Thymus (tissue), 14 donors: ENCODE measurements at places on chromosomes 6 and 20.

GRCh38 chr6:139872665-139873064 is 498.2 kb upstream of the CITED2 start:
- DNase-seq = no peak

DNA sequence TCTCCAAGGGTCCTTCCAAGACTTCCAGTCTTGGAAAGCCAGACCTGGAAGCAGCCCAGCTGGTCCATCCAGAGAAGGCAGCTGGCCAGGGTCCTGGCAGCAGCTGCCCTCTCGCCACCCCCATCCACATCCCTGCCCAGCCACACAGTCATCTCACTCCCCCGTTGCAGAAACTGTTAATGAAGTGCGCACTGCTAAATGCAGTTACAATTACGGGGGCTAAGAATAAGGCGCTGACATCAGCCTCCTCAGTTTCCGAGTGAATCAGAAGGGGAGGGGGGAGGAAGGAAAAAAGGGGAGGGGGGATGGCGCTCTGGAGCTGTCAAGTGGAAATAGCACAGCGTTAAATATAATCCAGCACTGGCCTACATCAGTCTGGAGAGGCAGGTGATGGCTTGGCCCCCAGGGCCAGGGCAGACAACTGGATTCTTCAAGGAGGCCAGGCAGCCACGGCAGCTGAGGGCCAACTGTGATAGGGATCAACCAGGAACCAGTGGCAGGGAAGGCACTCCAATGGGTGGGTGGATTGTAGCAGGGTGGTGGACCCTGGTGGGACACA is 6.9 kb downstream of the RIMS4 start:
- no peak for DNase-seq

- no peak for DNase-seq
These were observed 38.2 kb upstream of the NKX2-4 start for GRCh38 chr20:21435576-21435975.

- no peak for DNase-seq
These were observed 18.6 kb downstream of the KCNK17 start for GRCh38 chr6:39295611-39296011.

DNA sequence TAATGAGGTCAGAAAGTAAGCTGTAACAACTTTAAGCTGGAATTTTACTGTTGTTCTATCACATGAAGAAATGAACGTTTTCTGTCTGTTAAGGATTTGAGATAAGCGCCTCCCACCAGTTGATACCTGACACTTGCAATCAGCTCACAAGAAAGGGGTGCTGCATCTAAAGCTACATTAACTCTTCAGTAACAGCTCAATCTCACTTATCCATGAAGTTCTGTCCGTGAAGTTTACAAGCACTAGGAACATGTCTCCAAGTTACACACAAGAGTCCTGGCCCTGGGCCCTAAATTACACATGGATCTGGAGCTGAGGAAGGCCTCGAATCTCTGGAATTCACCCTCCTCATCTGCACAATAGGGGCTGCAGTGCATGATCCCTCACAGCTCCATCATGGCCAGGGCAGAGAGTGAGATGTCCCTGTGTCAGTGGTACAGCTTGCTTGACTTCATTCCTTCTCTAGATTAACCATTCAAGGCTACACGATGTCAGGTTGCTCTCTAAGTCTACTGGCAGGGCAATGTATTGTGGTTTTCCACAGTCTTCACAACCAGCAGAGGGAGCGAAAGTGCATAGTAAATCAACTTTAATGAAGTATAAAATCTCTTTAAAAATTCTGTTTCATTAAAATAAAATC is 182.4 kb upstream of the MCHR2 start:
- DNase-seq = no peak

GRCh38 chr6:166465671-166466087 is 82.9 kb upstream of the MPC1 start:
- no peak for DNase-seq

- no peak for DNase-seq
These were observed 104.4 kb upstream of the FOXP4 start for GRCh38 chr6:41441598-41442351.

- no peak for DNase-seq
These were observed 235.3 kb upstream of the ZFP64 start for GRCh38 chr20:52426856-52427255.

GRCh38 chr20:6067763-6068318 is 14.0 kb upstream of the LRRN4 start:
- DNase-seq = no peak

DNA sequence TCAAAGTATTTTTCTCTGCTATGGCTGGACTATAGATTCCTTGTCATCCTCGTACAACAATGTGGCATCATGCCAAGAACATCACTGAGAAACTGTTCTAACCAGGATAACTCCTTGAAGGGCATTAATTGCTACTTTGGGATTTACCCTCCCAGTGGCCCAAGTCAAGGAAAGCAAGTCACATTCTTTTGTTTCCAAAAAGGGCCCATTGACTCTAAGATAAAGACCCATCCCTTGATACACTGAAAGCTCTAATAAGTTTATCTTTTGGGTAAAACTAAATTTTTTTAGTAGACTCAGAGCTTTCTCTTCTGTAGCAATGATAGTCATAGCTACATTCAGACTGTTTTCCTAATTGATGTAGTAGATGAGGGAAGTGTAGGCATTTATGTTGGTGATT is at the start of gene OR2J3:
OR2J3 (plus strand) TSS at position 301 of the 400 bp plus-strand sequence. CDS start 3,833 bp downstream, outside the sequence.
- no peak for DNase-seq

DNA sequence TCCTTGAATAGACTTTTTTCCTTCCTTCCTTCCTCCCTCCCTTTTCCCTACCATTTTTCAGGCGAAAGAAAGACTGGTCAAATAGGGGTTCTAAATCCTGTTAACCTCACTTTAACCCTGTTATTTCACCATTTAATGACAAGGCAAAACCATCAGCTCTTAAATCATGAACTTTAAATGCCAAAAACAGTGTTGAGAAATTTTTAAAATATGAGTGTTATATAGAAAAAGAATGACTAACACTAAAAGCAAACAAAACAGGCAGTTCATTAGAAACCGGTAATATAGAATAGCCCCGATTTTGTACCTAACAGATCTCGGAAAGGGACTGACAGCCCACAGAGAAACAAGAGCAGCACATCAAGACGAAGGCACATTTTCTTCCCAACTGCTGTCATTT is 57.4 kb upstream of the CEP85L start:
- DNase-seq = no peak

- no peak for DNase-seq
These were observed 79.2 kb upstream of the SLC2A12 start for GRCh38 chr6:134131530-134132139.

GRCh38 chr20:53764415-53764800 is 170.8 kb upstream of the ZNF217 start:
- DNase-seq = no peak

GRCh38 chr6:71294121-71294523 is 5.5 kb downstream of the OGFRL1 start:
- no peak for DNase-seq
